ENCODE measurements at places on chromosomes 6 and 20. TPM values are rescaled to one million over a fixed set of nuclear protein-coding genes. Genes with fewer than 3 reads are reported as not detected.

The PDE7B gene
- total RNA-seq = 1.7 TPM

The F13A1 gene
- total RNA-seq = not detected

The PCK1 gene
- total RNA-seq = 0.08 TPM

The PREX1 gene
- total RNA-seq = 2.8 TPM

The SLC16A10 gene
- 3.5 TPM for total RNA-seq

The SIRT5 gene
- total RNA-seq = 13.3 TPM

The HDGFL1 gene
- total RNA-seq = not detected

The TP53TG5 gene
- not detected for total RNA-seq

The SNAI1 gene
- 10.5 TPM for total RNA-seq

The KHDC3L gene
- not detected for total RNA-seq

The PTCHD4 gene
- 3.9 TPM for total RNA-seq

The MRAP2 gene
- not detected for total RNA-seq

The PGC gene
- total RNA-seq = not detected

The SYNDIG1 gene
- total RNA-seq = 0.47 TPM

The PDE10A gene
- total RNA-seq = 2.1 TPM

The MYT1 gene
- 0.27 TPM for total RNA-seq

The ZNF311 gene
- total RNA-seq = 1.2 TPM

The TRIM15 gene
- total RNA-seq = not detected

The ZSCAN23 gene
- 0.64 TPM for total RNA-seq

The GINS1 gene
- total RNA-seq = 20.3 TPM

The HLA-DOB gene
- not detected for total RNA-seq

The MLN gene
- not detected for total RNA-seq

The TOX2 gene
- total RNA-seq = 0.12 TPM

The SLC22A1 gene
- not detected for total RNA-seq

The PPP1R3G gene
- not detected for total RNA-seq

The CEP85L gene
- total RNA-seq = 1.8 TPM

All from H4 (cell line).